ENCODE measurements at places on chromosomes 2 and 18.

DNA sequence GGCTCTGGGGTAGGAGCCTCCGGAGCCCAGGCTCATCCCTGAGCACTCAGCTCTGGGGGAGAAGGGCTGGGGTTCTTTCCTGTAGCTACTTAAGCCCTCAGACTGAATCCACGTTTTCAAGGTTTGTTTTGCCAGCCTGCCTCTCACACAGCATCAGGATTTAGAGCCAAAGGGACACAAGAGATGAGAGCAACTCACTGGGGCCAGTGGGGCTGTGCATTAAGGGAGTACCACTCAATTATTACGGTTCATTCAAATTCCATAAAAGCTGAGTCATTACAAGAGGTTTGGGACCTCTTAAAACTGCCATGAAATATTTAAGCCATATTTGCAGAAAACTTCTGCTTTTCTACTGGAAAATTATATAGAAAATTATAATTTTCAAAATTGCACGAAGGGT lies 17.1 kb upstream of the SNED1 start:
- DNase-seq: no peak

DNA sequence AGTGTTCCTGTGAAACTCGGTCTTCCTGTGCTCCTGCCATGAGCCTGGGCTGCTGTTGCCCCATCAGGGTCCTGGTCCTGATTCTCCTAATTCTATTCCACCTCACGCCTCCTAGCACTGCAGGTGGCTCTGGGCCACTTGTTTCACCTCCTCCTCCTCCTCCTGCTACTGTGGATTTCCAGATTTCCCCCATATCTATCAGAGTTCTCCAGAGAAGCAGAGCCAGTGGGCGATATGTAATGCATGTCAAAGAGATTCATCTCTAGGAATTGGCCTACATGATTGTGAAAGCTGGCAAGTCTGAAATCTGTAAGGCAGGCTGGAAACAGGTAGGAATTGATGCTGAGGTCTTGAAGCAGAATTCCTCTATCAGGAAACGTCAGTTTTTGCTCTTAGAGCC lies 45.3 kb downstream of the CHRNA1 start:
- no peak for DNase-seq

- DNase-seq: no peak
Measured at GRCh38 chr2:174717273-174717672, 47.0 kb downstream of the CHRNA1 start.

GRCh38 chr18:73670039-73670438 lies 477.6 kb downstream of the FBXO15 start:
- DNase-seq: no peak

DNA sequence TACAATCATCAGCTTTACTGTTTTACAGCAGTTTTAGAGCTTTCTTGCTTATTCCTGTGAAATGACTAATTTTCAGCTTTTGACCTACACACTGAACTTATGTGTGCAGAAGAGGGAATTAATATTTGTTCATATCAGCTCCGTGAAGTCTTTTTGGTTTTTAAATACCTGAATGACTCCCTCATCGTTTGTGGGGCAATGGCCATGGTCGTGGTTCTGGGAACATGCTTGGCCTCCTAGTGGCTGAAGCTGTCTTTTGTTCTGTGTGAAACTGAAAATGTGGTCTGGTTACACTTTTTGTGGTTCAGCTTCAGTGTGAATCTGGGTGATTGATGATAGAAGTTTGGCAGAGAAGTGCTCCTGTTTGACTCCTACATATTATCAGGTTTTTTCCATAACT lies 408.1 kb downstream of the THSD7B start:
- no peak for DNase-seq

- no peak for DNase-seq
Measured at GRCh38 chr18:24490539-24490938, 30.1 kb downstream of the HRH4 start.

- no peak for DNase-seq
Measured at GRCh38 chr2:38876407-38876806, 631 bp downstream of the MORN2 start.

DNA sequence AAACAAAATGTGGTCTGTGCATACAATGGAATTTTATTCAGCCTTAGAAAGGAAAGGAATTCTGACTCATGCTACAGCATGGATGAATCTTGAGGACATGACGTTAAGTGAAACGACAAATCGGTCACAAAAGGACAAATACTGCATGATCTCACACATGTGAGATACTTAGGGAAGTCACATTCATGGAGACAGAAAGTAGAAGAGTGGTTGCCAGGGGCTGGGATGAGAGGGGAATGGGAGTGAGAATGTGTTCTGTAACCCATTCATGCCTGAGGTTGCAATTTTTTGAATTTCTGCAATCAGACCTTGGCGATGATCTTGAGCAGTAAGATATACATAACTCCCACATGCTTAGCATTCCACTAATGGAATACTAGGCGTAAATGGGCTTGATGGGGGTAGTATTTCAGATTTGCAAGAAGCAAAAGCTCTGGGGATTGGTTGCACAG lies 22.0 kb downstream of the FHL2 start:
- no peak for DNase-seq

- DNase-seq: no peak
Measured at GRCh38 chr2:233489666-233490065, 76.9 kb downstream of the USP40 start.

DNA sequence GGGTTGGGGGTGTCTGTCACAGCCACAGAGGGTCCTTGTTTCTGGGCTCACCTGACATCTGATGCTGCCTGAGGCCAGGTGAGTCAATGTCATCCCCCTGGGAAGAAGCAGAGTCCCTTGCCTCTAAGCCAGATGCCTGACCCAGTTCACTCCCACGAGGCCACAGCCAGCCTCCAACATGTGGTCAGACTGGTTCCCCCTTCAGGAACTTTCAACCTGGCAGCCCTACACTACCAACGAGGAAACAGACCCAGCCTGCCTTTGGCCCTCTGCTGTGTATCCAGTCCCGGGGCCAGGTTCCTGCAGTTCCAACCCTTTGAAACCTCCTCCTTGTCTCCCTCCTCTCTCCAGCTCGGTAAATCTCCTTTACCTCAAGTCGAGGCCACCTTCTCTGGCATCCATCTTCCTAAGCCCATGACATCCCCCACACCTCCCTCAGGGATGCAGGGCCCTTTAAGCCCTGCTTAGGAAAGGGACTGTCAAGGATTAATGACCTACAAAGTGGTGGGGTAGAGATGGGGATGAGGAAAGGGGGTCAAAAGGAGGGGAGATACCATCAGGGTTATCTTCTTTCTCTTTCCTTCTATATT lies 49.2 kb upstream of the SMAD2 start:
- no peak for DNase-seq

- no peak for DNase-seq
Measured at GRCh38 chr2:124186801-124187200, 161.7 kb downstream of the CNTNAP5 start.

DNA sequence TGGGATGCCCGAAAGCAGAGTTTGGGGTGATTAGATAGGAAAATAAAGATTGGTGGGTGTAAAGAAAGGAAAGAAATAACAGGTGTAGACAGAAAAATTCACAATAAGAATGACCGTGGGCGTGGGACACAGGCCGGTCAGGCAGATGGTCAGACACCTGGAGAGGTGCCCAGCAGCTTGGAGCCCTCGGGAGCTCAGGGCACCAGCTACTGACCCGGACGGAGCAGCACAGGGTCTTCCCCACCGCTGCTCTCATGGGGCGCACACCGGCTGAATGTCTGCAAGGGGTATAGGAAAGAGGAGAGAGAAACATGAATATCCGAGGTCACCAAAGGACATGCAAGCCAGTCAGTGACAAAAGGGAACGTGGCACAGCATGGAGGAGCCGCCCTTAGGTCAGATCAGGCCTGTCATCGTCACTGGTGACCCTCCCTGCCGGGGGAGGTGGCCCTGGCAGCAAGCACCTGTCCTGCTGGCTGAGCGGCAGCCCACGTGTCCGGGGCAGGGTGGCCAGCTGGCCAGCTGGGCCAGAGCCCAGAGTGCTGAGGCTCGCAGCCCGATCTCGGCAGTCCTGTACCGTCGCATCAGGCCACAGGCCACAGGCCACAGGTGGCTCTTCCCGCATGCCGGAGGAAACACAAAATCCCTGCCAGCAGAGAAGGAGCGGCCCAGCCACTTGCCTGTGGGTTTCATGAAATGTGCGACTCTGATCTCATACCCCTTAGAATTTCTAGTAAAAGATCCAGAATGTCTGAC lies 112.0 kb upstream of the NDUFV2 start:
- no peak for DNase-seq

DNA sequence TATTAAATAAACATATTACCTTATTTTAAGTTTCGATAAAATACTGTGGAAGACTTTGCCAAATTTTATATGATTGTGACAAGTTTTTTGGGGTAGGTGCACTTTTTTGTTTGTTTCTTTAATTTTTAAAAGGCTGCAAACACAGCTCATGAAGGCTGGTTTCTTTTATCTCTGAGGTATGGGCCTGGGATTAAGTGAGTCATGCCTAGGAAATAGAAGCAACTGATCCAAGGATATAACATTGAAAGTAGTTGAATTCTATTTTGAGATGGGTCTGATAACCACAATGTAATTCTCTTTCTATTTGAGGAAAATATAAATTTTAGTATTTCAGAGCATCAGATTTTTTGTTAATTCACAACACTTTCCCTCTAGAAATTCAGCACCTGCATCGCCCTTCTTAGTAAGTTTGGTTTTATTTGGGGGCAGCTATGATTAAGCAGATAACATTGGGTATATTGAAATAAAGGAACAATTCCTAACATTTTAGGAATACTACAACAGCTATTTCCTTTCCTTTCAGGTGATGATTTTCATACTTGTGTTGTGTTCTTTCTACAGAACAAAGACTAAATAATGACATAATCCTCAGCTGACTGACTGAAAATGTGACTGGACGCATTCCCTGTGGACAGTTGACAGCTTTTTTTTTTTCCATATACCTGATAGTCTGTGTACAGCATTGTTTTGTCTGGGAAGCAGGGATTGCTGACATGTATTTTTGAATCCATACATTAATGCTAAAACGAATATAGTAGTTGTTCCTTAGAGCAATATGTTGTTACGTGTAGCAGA lies 16.8 kb downstream of the RBM45 start:
- no peak for DNase-seq

DNA sequence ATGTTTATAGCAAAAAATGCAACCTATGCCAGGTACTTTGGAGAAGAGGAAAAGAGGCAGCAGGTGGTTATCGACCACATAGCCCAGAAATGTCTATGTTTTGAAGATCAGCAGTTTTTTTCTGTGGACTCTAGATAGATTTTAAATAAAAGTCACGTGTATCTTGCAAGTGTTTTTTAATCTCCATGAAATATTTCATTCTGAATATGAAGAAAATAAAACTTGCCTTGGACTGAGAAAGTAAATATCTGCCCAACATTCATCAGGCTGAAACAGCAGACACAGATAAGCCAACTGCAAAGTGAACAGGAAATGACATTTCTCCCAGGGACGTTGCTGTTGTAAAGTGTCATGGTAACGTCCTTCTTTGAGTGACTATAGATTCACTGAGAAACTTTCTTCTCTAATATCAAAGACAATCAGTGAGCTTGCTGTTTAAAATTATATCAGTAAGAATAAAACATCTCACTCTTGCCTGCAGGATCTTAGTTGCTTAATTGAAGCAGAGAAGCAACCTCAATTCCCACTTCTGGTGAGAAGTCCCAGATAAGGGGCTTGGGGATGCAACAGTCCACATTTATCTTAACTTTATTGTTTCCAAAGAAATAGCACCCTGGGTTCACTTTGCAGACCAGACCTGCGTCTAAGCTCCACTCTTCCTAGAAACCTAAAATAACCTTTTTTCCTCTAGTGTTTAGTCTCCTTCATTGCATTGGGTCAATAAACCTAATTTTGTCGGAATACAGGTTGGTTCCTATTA lies 6.3 kb downstream of the MYOM1 start:
- no peak for DNase-seq

GRCh38 chr2:118709786-118710185 lies 137.7 kb downstream of the EN1 start:
- no peak for DNase-seq

GRCh38 chr18:25544546-25545287 lies 192.8 kb upstream of the ZNF521 start:
- DNase-seq: no peak

GRCh38 chr2:85076618-85077274 lies 56.4 kb upstream of the TCF7L1 start:
- no peak for DNase-seq

- DNase-seq: no peak
Measured at GRCh38 chr2:204370172-204370718, 175.0 kb upstream of the PARD3B start.

GRCh38 chr2:161709428-161709827 lies 85.2 kb downstream of the SLC4A10 start:
- DNase-seq: no peak

Data from stimulated activated CD4-positive, alpha-beta T cell treated with anti-CD3 and anti-CD28 coated beads, Interleukin-2, amount 100 ng/mL, for 24 hours (primary cell).